ENCODE measurements at places on chromosomes 3 and 15.

DNA sequence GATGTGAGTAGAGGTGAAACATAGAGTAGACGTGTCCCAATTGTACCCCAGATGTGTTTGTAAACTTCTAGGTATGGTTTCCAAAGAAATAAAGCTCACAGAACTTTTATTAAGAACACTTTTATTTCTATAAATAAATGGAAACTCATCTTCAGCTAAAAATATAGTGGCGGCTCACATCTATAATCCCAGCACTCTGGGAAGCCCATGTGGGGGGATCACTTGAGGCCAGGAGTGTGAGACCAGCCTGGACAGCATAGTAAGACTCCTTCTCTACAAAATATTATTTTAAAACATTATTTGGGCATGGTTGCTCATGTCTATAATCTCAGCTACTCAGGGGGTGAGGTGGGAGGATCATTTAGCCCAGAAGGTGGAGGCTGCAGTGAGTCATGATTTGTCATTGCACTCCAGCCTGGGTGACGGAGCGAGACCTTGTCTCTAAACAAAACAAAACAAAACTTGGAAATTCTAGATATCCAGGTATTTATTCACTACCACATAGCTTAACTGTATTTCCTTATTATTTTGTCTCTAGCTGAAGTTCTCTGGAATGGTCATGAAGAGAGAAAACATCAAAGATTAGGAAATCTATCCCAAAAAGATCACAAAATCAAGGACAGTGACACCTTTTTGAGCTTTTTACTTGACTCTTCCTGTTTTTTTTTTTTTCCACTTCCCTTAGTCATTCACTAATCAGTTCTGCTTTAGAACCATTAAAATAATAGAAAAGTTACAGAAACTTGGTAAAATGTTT is 258.1 kb downstream of the TIGIT start:
- no peak for DNase-seq

GRCh38 chr15:77402740-77403379 is 17.0 kb downstream of the PEAK1 start:
- DNase-seq, result no peak

DNA sequence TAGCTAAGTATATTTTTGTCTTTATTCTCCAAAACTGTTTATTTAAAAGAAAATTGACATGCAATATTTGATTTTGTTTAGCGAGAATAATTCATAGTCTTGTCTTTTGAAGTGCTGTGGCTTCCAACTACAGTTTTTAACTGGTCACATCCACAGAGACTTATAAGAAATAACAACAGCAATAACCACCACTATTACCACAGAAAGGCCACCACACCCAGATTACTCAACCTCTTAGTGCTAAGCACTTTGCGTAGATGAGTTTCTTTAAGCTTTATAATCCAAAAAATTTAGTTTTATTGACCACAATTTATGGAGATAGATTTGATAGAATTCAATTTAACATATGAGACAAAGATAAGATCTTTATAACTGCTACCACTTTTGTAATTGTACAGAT is 468.4 kb upstream of the UBE2E2 start:
- DNase-seq, result no peak

DNA sequence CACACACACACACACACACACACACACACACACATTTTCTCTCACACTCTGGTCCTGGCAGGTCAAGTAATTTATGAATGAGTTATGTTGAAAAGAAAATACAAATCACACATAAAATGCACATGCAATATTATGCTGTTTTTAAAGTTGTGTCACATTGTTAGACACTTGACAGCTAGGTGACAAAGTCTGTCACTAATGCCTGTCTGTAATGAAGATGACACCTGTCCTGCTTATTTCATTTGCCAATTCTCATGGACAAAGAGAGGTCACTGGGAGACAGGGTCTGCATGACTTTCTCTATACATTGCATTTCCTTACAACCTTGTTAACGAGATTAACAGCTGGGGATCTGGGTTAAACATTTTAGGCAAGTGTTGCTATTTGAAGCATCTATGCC is 71.2 kb downstream of the ARPP21 start:
- no peak for DNase-seq

DNA sequence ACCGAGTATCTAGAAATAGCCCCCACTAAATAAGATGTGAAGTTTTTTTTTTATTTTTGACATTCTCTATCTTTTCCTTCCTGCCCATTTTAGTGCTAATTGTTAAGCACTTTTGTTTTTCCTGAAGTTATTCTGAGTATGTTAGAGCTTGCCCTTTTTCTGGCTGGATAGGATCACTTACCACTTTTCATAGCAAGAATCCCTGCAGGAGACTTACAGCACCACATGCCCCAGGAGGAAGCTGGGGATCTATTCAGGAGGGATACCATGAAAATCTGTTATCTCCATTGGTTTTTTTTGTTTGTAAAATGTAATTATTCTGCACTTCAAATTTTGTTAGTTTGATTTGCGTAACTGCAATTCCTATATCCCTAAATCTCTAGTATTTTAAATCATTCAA is 968.4 kb downstream of the ZPLD1 start:
- no peak for DNase-seq

GRCh38 chr3:126474498-126475412 is 936 bp downstream of the ZXDC start:
- DNase-seq, result peak; percentile 23

- no peak for DNase-seq
Observed at GRCh38 chr3:107910713-107911259, 180.0 kb downstream of the CD47 start.

DNA sequence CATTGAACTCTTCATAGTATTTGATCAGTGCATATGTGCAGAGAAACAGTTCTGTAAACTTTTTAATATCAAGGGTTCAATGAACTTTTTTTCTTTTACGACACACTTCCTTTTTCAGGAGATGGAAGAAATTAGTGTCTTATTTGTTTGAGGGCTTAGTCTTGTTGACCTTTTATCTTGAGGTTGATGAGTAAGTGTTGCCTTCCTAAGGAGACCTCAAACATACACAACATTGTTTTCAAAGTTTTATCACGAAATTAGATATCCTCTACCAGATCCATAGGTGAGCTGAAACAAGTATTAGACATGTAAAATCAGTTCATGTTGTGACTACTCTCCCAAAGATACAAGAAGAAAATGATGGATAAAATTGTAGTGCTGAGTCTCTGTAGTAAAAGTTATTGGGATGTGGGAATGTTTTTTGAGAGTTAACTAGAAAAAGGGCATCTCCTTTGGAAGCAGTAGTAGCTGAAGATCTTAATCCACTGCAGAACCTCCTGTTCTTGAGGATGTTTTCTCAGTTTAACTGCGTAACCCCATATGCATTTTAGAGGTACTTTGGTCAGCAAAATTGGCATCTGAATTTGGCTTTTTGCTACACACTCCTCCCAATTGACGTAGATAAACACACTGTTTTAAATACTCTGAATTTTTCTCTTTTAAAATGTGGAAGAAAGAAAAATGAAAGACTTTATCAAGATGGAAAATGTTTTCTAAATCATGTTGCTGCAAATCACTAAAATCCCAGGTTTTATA is 116.8 kb downstream of the GALK2 start:
- no peak for DNase-seq

DNA sequence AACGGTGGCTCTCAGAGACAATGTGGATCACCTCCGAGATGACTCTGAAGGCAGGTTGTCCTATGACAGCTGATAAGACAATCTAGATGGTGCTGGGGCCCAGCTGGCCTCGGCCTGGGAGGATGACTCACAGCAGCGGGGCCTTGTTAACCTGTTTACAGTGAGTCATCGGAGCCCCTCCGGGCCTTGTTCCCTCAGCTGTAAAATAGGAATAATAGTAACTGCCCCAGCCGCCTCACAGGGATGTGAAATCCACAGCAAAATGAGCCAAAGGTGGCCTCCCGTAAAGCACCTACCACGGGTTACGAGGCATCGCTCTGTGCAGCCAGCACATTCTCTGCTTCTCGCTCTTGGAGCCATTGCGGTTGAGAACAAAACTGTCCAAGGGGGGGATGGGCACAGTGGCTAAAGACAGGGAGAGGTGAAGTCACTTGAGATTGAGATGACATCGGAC is 88.6 kb upstream of the RASGRF1 start:
- no peak for DNase-seq

DNA sequence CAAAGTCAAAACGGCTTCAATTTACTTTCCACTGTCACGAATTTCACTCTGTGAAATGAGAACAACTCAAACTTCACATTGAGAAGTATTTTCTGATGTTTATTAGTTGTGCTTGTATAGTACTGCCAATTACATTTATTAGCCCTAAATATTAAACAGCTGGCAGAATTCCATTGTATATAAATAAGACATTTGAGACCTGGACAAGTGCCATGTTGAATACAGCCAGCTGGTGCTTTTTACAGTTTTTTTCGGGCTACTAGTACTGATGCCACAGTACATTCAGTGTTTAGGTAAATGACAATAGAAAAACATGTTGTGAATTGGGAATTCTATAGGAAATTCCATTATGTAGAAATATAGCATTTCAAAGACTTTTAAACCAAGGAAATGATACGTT is 79.0 kb downstream of the EPHA3 start:
- DNase-seq, result no peak

- no peak for DNase-seq
Observed at GRCh38 chr3:197298945-197299854, 788 bp upstream of the DLG1 start.

Measured in stimulated activated effector memory CD8-positive, alpha-beta T cell treated with anti-CD3 and anti-CD28 coated beads, Interleukin-12 subunit alpha, Interleukin-12 subunit beta, amount 100 ng/mL, for 72 hours (primary cell).